ENCODE measurements at places on chromosomes 13 and 19. TPM values are rescaled to one million over a fixed set of nuclear protein-coding genes. Genes with fewer than 3 reads are reported as not detected.

- H3K36me3 ChIP-seq: peaks cover 88% of the 10 kb centered on the region
- peaks cover 15% of the 10 kb centered on the region for H3K4me1 ChIP-seq
Observed at GRCh38 chr19:41334793-41335192, 18.9 kb downstream of the TGFB1 start.

DNA sequence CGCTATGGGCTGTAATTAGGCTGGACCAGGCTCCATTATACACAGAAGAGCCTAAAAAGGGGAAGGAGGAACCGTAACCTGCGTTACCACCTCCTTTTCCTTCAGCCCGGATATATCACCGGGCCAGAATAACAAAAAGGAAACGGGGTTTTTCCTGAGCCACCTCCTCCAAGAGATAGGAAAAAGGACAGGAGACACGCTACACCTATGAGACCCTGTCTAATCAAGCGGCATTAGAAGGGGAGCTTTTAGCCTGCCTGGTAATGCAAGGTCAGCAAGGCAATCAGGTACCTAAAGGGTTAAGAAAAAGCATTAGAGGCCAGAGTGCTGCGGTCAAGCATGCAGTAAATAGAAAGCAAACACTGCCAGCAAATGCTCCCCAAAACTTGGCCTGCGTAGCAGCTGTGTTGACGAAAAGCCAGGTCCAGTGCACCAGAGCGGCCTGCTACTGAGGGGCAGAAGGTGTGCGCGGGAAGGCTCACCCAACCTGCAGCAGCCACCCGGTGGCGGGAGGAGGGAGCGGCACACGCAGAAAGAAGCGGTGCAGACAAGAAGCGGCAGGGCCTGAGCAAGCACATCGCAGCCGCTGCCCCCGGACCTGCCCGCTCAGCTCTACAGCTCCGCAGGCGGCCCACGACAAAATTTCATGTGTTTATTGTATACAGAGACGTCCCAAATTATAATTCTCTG lies 1466.1 kb downstream of the UQCRFS1 start:
- H3K4me1 ChIP-seq: peaks cover 6% of the 10 kb centered on the region
- no peak for DNase-seq
- peaks cover 23% of the 10 kb centered on the region for H3K36me3 ChIP-seq
- H3K4me3 ChIP-seq: no peak overlapping the region
- no peak overlapping the region for H3K27ac ChIP-seq

GRCh38 chr19:13633109-13633508 lies 126.8 kb upstream of the CACNA1A start:
- H3K36me3 ChIP-seq: no peaks in the 10 kb centered on the region
- no peak overlapping the region for H3K4me3 ChIP-seq
- peaks cover 7% of the 10 kb centered on the region for H3K27me3 ChIP-seq
- H3K4me1 ChIP-seq: peaks cover 3% of the 10 kb centered on the region
- no peak overlapping the region for H3K27ac ChIP-seq

GRCh38 chr19:51025401-51025800 lies 1.0 kb downstream of the KLK11 start:
- H3K4me3 ChIP-seq: no peak overlapping the region
- no peaks in the 10 kb centered on the region for H3K36me3 ChIP-seq
- no peak for DNase-seq
- H3K27me3 ChIP-seq: peaks cover 36% of the 10 kb centered on the region

- no peak overlapping the region for H3K4me3 ChIP-seq
- DNase-seq: peak; percentile 3
- no peaks in the 10 kb centered on the region for H3K36me3 ChIP-seq
Observed at GRCh38 chr13:44117351-44117750, 237.6 kb downstream of the LACC1 start.

DNA sequence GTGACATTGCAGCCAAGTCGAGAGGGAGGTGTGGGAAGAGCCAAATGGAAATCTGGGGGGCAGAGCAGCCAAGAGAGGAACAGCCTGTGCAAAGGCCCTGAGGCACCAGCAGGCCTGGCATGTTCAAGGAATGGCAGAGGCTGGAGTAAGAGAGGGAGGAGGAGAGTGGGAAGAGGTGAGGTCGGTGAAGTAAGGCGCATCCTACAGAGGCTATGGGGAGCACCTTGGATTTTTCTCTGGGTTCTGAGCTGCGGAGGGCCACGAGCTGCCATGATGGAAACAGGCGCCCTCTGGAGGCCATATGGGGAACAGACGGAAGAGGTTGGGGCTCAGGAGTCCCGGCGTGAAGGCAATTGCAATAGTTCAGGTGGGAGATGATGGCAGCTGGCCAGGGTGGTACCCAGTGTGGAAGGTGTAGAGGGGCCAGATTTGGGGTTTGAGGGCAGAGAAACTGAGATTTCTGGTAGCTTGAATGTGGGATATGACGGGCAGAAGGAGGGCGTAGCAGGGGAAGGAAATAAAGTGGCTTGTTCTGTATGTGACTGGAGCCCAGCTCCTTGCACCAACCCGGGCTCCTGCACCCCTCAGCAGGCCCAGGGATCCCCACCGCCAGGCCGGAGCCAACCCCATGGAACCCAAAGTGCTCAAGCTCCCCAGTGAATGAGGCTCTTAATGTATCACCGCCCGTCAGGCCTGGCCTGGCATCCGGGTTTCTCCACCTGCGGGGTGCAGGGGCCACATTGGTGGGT lies 20.5 kb upstream of the STRN4 start:
- peaks cover 4% of the 10 kb centered on the region for H3K4me1 ChIP-seq
- H3K27ac ChIP-seq: no peak overlapping the region
- no peak overlapping the region for H3K4me3 ChIP-seq
- H3K27me3 ChIP-seq: no peaks in the 10 kb centered on the region

DNA sequence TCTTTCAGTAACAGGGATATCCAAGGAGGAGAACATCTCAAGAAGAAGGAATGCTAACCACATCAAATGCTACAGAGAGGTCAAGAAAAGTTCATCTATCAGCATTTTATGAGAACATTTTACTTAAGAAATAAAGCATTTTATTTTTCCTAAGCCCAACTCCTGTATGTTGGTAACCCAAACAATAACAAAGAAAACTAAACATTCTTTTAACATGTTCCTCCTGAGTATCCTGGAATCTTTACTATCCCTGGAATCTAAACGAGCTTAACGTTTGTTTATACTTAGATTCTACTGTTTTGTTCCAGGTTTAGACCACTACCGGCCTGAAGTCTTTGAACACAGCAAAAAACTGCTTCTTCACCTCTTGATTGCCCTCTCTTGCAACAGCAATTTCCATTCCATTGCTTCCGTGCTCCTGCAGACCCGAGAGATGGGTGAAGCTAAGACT lies 89.7 kb downstream of the ZAR1L start:
- H3K4me3 ChIP-seq: no peak overlapping the region
- no peak for DNase-seq
- H3K4me1 ChIP-seq: no peaks in the 10 kb centered on the region

GRCh38 chr13:97384371-97384770 lies 49.6 kb upstream of the RAP2A start:
- H3K27ac ChIP-seq: no peak overlapping the region
- DNase-seq: no peak
- H3K27me3 ChIP-seq: no peaks in the 10 kb centered on the region
- peaks cover 20% of the 10 kb centered on the region for H3K4me1 ChIP-seq
- H3K36me3 ChIP-seq: peaks cover 40% of the 10 kb centered on the region
- no peak overlapping the region for H3K4me3 ChIP-seq

DNA sequence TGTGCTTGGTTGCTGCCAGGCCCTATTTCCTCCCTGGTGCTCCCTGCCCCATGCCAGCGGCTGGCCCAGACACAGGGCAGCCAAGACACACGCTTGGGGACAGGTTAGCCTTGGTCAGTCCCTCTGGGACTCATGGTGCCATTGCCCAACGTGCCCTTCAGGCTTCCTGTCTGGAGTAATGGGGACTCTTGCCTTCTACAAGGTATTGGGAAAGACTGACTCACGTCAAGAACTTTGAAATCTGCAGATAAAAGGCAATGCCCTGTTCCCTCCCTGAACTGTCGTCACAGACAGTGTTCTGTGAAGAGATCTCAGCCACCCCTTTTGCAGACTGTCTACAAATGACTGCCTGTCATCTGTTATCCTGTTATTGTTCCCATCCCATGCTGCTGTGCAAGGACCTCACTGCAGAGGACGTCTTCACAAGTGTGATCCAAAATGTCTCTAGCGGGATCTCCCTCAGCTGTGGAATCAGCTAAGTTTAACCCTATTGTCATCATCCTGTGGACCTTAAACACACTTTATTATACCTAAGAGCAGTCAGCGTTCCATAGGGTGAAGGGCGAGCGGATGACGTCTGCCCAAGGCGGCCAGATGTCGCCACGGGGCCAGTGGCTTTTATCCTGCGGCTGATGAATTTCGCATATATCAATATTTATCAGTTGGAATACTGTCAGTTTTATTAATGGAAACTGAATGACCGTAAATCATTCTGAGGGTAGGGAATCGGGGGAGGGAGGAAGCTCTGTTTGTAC lies 59.0 kb downstream of the GSX1 start:
- H3K4me3 ChIP-seq: no peak overlapping the region
- no peak overlapping the region for H3K27ac ChIP-seq
- H3K27me3 ChIP-seq: peaks cover 38% of the 10 kb centered on the region

- no peaks in the 10 kb centered on the region for H3K4me1 ChIP-seq
- no peaks in the 10 kb centered on the region for H3K27me3 ChIP-seq
- H3K4me3 ChIP-seq: no peak overlapping the region
- no peak for DNase-seq
- no peak overlapping the region for H3K27ac ChIP-seq
Observed at GRCh38 chr13:113080901-113081521, 24.6 kb upstream of the F7 start.

DNA sequence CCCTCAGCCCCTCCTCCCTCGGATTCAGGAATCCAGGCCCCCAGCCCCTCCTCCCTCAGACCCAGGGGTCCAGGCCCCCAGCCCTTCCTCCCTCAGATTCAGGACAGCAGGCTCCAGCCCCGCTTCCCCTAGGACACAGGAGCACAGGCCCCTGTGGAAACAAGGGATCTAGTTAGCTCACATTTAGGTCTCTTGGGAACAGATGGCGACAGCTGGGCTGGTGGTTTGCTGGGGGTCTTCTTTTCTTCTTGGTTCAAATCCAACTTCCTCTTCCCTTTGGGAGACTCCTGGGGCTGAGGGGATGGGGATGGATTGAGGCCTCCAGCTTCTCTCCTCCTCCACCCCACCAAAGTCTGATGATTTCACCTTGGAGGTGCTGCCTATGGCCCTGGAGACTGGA lies 19.6 kb downstream of the ZNF575 start:
- H3K27ac ChIP-seq: no peak overlapping the region
- DNase-seq: no peak
- peaks cover 13% of the 10 kb centered on the region for H3K36me3 ChIP-seq
- no peaks in the 10 kb centered on the region for H3K27me3 ChIP-seq

DNA sequence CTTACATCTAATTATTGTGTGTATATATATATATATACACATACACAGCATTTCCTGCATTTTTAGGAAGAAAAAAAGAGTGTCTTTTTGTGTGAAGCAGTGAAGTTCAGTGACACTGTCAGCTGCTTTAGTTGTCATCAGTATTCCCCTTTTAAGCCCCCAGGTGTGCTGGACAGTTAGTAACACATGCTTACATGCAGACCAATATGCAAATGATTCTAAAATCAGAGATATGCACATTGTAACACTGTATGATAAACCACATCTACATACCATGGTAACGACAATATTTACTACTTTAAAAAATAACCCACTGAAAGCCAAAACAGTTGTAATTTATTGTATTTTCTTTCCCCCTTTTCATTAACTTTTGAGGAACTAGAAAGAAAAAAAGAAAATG lies 16.8 kb downstream of the LHFPL6 start:
- peaks cover 2% of the 10 kb centered on the region for H3K27me3 ChIP-seq
- no peaks in the 10 kb centered on the region for H3K4me1 ChIP-seq
- no peak overlapping the region for H3K27ac ChIP-seq
- no peak for DNase-seq

Gene SULT2B1
- total RNA-seq: not detected

Gene SIGLEC10
- total RNA-seq: 0.68 TPM

Gene NLRP7
- not detected for total RNA-seq

Gene ANGPTL4
- total RNA-seq: not detected

Gene ZNF549
- total RNA-seq: 24.7 TPM

Gene SYCN
- total RNA-seq: not detected

Gene RDH8
- not detected for total RNA-seq

Gene FFAR1
- total RNA-seq: not detected

Gene LYPD3
- total RNA-seq: 5.4 TPM

Gene PROSER1
- 47.4 TPM for total RNA-seq

Gene MEDAG
- not detected for total RNA-seq
